ENCODE measurements at places on chromosomes 13 and 19. TPM values are rescaled to one million over a fixed set of nuclear protein-coding genes. Genes with fewer than 3 reads are reported as not detected.

- H3K4me3 ChIP-seq, result no peak overlapping the region
- H3K36me3 ChIP-seq, result peaks cover 7% of the 10 kb centered on the region
- DNase-seq, result no peak
- H3K4me1 ChIP-seq, result no peaks in the 10 kb centered on the region
These were observed 14.2 kb upstream of the ZNF492 start for GRCh38 chr19:22619932-22620331.

- peaks cover 1% of the 10 kb centered on the region for H3K4me1 ChIP-seq
- no peak overlapping the region for H3K4me3 ChIP-seq
- H3K27ac ChIP-seq, result no peak overlapping the region
- no peak for DNase-seq
These were observed 74.4 kb downstream of the DPF1 start for GRCh38 chr19:38149661-38150061.

DNA sequence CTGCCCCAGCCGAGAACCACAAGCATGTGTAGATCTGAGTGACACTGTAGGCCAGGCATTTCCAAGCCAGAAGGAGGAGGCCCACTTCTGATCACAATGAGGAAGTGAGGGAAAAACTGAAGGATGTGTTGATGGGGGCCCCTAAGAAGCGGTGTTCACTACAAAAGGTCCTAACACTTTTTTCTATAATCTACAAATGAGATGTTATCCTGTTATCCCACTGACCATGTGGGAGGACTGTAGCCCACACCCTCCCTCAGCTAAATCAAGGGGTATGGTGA, 99.0 kb upstream of the MCF2L start:
- no peak overlapping the region for H3K4me3 ChIP-seq
- H3K27me3 ChIP-seq, result no peaks in the 10 kb centered on the region
- no peak for DNase-seq
- no peak overlapping the region for H3K27ac ChIP-seq
- H3K36me3 ChIP-seq, result peaks cover 8% of the 10 kb centered on the region

- DNase-seq, result no peak
- peaks cover 2% of the 10 kb centered on the region for H3K36me3 ChIP-seq
- peaks cover 58% of the 10 kb centered on the region for H3K27me3 ChIP-seq
- peak overlapping the region; percentile 78 for H3K4me3 ChIP-seq
- no peak overlapping the region for H3K27ac ChIP-seq
- peaks cover 42% of the 10 kb centered on the region for H3K4me1 ChIP-seq
These were observed 506 bp upstream of the GAS6 start for GRCh38 chr13:113864273-113864890.

DNA sequence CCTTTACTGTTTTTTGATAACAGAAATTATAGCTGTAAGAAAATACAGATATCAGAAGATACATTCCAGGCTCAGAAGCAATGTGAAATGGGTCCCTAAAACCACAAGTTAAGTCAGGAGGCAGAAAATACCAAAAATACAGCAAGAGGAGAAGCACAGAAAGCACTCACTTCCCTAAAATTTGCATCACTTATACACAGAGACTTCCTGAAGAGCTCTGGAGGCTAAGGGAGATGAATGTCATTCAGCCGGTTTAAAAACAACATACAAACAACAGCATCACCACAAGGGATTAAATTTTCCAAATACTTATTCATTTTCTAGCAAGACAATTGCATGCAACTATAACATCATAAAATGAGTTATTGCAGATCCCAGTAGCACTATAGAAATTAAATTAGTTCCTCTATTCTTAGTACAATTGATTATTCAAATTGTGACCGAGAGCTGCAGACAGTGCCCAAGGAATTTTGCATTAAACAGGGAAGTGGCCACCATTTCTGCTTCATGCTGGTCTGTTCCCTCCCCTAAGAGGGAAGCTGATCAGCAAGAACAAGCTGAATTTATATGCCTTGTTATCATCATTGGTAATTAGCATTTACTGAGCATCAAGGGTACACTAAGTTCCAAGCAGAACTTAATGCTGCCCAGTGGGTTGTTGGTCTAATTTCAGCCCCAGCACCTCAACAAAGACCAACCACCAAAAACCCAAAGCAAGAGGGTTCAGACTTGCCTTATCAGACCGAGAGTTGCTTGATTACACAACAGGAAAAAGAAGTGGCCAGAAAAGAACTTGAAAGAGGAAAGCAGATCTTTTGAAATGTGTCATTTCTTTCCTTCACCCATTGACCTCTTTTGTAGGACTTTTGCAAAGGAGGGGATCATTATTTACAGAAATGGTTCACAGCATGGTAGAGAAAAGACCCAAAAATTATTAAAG, 140.7 kb downstream of the KCTD12 start:
- no peaks in the 10 kb centered on the region for H3K36me3 ChIP-seq
- no peak for DNase-seq
- H3K27me3 ChIP-seq, result no peaks in the 10 kb centered on the region
- no peaks in the 10 kb centered on the region for H3K4me1 ChIP-seq

GRCh38 chr13:43237616-43238015, 214.2 kb downstream of the DNAJC15 start:
- DNase-seq, result no peak
- no peaks in the 10 kb centered on the region for H3K4me1 ChIP-seq
- no peak overlapping the region for H3K27ac ChIP-seq
- H3K27me3 ChIP-seq, result no peaks in the 10 kb centered on the region
- H3K4me3 ChIP-seq, result no peak overlapping the region

- no peak overlapping the region for H3K27ac ChIP-seq
- H3K4me1 ChIP-seq, result peaks cover 21% of the 10 kb centered on the region
- H3K36me3 ChIP-seq, result peaks cover 3% of the 10 kb centered on the region
- H3K27me3 ChIP-seq, result peaks cover 69% of the 10 kb centered on the region
- no peak for DNase-seq
These were observed 4.3 kb upstream of the PDE4A start for GRCh38 chr19:10416083-10416379.

GRCh38 chr19:12984143-12984627, 11.1 kb upstream of the NFIX start:
- H3K36me3 ChIP-seq, result no peaks in the 10 kb centered on the region
- H3K4me1 ChIP-seq, result peaks cover 9% of the 10 kb centered on the region
- no peak overlapping the region for H3K4me3 ChIP-seq
- DNase-seq, result no peak
- no peak overlapping the region for H3K27ac ChIP-seq

DNA sequence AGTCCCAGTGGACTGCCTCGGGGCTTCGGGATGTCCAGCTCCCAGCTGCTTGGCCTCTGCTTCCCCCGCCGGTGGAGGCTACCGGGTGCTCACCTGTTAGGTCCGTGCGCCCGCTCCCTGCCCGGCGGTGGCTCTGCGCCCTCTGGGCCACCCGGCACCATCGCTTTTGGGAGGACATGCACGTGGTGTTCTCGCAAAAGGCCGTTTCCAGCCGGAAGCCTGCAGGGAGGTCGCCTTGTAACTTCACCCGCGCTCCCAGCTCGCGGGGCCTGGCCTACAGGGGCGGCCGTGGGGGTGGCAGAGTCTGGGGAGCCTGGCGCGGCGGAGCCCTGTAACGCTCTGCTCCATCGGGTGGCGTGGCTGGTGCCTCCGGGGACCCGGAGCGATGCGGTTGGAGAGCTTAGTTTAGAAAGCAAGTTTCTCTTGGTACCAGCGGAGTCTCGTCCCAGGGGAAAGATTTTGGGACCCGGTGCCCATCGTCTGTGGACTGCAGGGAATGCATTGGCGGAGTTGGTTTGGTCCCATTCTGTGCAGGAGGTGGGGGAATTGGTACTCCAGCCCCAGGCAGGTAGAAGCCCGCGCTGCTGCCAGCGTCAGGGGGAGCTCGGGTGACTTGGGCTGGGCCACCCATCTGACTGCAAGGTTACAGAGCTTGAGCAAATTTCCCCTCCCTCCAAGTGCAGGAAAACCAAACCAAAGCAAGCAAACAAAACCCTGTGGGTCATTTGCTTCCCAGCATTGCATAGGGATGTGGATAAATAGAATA, 673 bp downstream of the SPATA13 start:
- peak overlapping the region; percentile 67 for H3K27ac ChIP-seq
- peaks cover 6% of the 10 kb centered on the region for H3K36me3 ChIP-seq
- no peaks in the 10 kb centered on the region for H3K27me3 ChIP-seq
- peaks cover 68% of the 10 kb centered on the region for H3K4me1 ChIP-seq
- no peak for DNase-seq

- H3K4me3 ChIP-seq, result no peak overlapping the region
- no peaks in the 10 kb centered on the region for H3K36me3 ChIP-seq
- DNase-seq, result no peak
These were observed 6.0 kb upstream of the STK24 start for GRCh38 chr13:98582947-98583346.

- peak overlapping the region; percentile 85 for H3K27ac ChIP-seq
- H3K36me3 ChIP-seq, result no peaks in the 10 kb centered on the region
- no peak for DNase-seq
- H3K4me1 ChIP-seq, result peaks cover 49% of the 10 kb centered on the region
- no peaks in the 10 kb centered on the region for H3K27me3 ChIP-seq
These were observed 526.0 kb upstream of the SPRY2 start for GRCh38 chr13:80866921-80867320.

DNA sequence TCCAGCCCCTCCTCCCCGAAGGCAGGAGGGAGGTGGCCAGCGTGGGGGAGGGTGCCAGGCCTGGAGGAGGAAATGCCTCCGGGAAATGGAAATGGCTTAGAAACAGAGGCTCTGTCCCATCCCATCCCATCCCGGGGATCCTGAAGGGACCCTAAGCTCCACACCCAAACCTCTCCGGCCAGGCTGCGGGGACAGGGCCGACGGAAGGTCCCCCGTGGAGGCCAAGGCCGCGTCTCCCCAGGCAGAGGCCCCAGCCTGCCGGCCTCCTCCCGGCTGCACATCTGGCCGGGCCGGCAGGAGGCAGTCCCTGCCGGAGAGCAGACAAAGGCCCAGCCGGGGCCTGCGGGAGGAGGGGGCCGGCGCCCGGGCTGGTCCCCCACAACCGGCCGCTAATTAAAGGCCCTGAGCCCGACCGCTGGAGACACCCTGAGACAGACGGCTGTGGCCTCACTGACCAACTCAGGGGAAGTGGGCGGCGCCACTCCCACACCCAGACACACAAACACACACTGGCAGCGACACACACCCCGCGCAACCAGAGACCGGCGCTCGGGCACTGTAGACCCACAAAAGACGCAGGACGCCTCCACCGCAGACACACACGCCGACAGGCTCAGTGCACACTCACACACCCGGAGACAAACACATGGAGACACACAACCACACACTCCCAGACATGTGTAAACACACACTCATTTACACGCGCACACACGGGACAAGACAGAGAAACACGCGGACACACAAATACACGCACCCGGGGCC, 1.1 kb downstream of the ADAMTS10 start:
- peaks cover 3% of the 10 kb centered on the region for H3K27me3 ChIP-seq
- peaks cover 19% of the 10 kb centered on the region for H3K4me1 ChIP-seq
- H3K27ac ChIP-seq, result peak overlapping the region; percentile 96
- peak overlapping the region; percentile 90 for H3K4me3 ChIP-seq
- peaks cover 5% of the 10 kb centered on the region for H3K36me3 ChIP-seq
- DNase-seq, result peak; percentile 50

GRCh38 chr13:83733293-83733692, 149.0 kb downstream of the SLITRK1 start:
- no peak overlapping the region for H3K27ac ChIP-seq
- H3K36me3 ChIP-seq, result no peaks in the 10 kb centered on the region
- no peak for DNase-seq
- H3K27me3 ChIP-seq, result no peaks in the 10 kb centered on the region
- no peak overlapping the region for H3K4me3 ChIP-seq

DNA sequence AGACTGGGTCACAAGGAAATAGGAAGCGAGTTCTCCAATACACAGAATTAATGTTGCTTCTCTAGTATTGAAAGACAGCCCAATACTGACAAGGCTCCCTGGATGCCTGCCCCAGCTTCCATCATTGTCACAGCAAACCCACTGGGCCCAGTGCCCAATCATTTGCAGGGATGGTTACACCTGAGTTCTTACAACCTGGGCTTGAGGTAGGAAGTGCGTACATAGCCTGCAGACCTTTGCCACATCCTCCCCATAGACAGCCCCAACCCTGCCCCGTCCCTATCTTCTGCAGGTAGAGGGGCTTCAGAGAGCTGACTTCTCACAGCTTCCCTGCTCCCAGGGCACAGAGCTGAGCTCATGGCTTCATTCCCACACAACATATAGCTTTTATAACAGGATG, 108.1 kb upstream of the UBL3 start:
- DNase-seq, result no peak
- no peaks in the 10 kb centered on the region for H3K36me3 ChIP-seq
- no peak overlapping the region for H3K27ac ChIP-seq
- H3K4me1 ChIP-seq, result peaks cover 56% of the 10 kb centered on the region
- no peak overlapping the region for H3K4me3 ChIP-seq

DNA sequence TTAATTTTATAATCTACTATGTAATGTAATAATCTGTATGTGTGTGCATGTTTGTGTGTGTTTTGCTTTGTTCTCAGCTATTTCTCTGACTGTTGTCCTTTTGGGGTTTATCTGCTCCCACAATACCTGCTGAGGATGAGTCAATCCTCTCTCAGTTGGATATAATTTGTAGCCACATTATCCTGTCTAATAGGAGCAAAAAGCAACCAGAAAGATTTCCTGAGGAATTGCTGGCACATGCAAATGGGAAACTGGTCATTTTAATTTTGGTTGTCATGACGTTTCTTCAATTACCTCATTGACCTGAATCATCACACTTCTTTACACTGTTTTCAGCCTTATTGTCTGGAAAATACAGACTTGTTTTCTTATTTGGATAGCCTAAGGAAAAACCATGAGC, 488.4 kb downstream of the KLF5 start:
- H3K27ac ChIP-seq, result no peak overlapping the region
- no peaks in the 10 kb centered on the region for H3K36me3 ChIP-seq
- H3K4me3 ChIP-seq, result no peak overlapping the region
- DNase-seq, result no peak

IGFL3 gene
- not detected for total RNA-seq

PSG11 gene
- total RNA-seq, result not detected

LSM7 gene
- total RNA-seq, result 191 TPM

SLC17A7 gene
- total RNA-seq, result 0.23 TPM

Data from neural crest cell (in vitro differentiated cells).